ENCODE measurements at places on chromosomes 1 and 21. TPM values are rescaled to one million over a fixed set of nuclear protein-coding genes. Genes with fewer than 3 reads are reported as not detected.
A peak's percentile ranks its signal among the peaks of the same experiment; 100 is the strongest.

IFFO2 gene
- total RNA-seq, result 23.1 TPM

DNA sequence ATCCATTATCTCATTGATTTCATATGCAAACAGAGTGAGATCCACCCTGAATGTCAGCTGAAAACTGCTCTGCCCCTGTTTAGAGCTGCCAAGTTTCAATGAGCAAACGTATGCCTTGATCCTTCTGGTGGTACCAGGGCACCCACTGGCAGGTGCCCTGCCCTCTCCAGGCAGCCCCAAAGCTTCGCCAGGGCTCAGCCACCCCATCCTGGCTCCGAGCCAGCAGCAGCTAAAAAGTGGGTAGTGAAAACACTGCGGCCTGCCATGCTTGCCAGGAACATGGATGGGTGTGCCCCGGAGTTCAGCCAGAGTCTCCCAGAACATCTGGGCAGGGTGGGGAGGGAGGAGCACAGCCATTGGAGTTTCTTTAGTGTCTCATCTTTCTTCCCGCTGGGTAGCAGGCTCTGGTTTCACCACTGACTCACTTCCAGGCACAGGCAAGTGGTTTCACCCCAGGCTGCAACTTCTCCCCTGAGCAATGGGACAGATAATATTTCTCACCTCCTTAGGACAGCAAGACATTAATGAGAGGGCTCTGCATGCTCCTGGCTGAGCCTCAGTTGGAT, 8.1 kb upstream of the LMX1A start:
- no peaks in the 10 kb centered on the region for H3K4me1 ChIP-seq
- no peak overlapping the region for H3K27ac ChIP-seq
- no peak for DNase-seq
- H3K36me3 ChIP-seq, result no peaks in the 10 kb centered on the region
- H3K27me3 ChIP-seq, result no peaks in the 10 kb centered on the region

DNA sequence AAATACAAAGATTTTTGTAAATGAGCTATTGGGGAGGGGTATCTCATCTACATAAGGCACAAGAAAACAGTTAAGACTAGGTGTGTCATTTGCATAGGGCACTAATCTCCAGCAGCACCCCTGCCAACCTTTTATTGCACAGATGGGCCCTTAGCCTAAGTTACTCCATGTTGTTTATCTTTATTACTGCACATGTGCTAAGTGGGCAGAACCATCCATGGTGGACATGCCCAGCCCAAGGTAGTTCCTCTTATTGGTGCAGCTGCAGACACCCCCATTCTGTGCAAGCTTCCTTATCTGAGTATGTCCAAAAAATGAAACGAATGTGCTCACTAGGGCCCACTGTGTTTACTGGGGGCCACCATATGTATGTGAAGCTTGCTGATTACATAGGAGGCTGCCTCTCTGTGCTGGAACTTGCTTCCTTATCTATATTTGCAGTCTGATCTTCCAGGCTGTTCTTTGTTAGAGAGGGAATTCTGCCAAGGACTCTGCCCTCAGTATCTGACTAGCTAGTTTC, 77.3 kb upstream of the NEK7 start:
- DNase-seq, result no peak
- no peaks in the 10 kb centered on the region for H3K36me3 ChIP-seq
- no peaks in the 10 kb centered on the region for H3K4me1 ChIP-seq
- H3K4me3 ChIP-seq, result no peak overlapping the region
- no peak overlapping the region for H3K27ac ChIP-seq
- no peaks in the 10 kb centered on the region for H3K27me3 ChIP-seq

GRCh38 chr1:243422362-243422761, 166.5 kb downstream of the SDCCAG8 start:
- DNase-seq, result no peak
- H3K36me3 ChIP-seq, result no peaks in the 10 kb centered on the region
- no peak overlapping the region for H3K4me3 ChIP-seq
- H3K27ac ChIP-seq, result no peak overlapping the region

- no peak overlapping the region for H3K27ac ChIP-seq
- peak; percentile 20 for DNase-seq
- no peaks in the 10 kb centered on the region for H3K27me3 ChIP-seq
- no peaks in the 10 kb centered on the region for H3K4me1 ChIP-seq
- no peak overlapping the region for H3K4me3 ChIP-seq
These were observed 19.2 kb downstream of the CRCT1 start for GRCh38 chr1:152533327-152533938.

WDR64 gene
- not detected for total RNA-seq

FNDC10 gene
- total RNA-seq, result 2.3 TPM

GRCh38 chr1:12610305-12610935, 7.6 kb downstream of the DHRS3 start:
- no peaks in the 10 kb centered on the region for H3K27me3 ChIP-seq
- H3K4me3 ChIP-seq, result no peak overlapping the region
- H3K27ac ChIP-seq, result no peak overlapping the region
- DNase-seq, result no peak

CDC20 gene
- 2.3 TPM for total RNA-seq

TIAM1 gene
- total RNA-seq, result 8.8 TPM

NKAIN1 gene
- not detected for total RNA-seq

GRCh38 chr1:95829556-95829955, 595.5 kb downstream of the RWDD3 start:
- peaks cover 7% of the 10 kb centered on the region for H3K4me1 ChIP-seq
- no peak overlapping the region for H3K4me3 ChIP-seq
- H3K27ac ChIP-seq, result no peak overlapping the region
- no peaks in the 10 kb centered on the region for H3K36me3 ChIP-seq

DNA sequence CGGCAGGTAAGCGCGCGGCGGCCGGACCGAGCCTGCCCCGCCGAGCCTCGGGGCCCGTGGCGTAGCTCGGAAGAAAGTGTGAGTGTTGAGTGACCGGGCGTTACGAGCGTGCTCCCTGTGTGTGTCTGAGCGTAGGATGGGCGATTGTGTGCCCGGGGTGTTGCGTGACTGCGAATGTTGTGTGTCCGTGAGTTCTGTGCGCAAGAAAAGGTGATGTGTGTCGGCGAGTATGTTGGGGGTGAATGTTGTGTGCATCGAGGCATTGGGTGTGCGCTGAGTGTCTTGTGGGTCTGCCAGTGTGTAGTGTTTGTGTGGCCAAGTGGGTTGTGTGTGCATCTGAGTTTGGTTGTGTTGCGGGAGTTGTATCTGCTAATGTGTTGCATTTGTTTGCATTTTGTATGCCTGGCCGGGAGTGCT, 398 bp downstream of the PTPRU start:
- H3K27ac ChIP-seq, result peak overlapping the region; percentile 25
- H3K4me1 ChIP-seq, result peaks cover 23% of the 10 kb centered on the region
- no peak for DNase-seq
- peak overlapping the region; percentile 37 for H3K4me3 ChIP-seq

DNA sequence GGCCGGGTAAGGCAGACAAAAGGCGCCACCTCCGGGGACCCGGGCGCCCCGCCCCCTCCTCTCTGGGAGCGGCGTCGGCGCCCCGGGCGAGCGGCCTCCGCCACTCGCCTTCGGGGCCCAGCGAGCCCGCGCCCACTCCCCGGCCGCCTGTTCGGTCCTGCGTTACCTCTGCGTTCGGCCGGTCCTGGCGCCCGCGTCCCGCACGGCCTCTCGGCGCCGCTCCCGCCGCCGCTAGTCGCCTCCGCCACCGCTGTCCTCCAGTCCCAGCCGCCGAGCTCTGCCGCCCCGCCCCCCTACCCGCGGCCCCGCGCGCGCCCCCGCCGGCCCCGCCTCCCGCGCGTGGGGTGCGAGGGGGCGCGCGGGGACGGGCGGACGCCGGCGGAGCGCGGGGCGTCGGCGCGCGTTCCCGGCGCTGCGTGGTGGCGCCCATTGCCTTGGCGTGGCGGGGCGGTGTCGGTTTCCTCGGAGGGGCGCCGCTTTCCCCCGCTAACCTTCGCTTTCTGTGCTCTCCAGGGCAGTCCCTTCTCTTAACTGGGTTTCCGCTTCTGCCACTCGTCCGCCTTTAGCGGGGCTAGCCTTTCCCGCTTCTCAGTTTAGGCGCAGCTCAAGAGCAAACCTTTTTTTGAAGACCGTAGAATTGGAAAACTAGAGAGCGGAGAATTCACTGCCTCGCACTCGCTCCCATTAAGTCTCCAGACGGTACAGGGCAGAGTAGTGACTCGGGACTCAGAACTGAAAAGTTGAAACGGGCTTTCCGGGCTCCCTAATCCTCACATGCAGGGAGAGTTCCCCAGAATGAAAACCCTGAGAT, at the start of gene HP1BP3:
HP1BP3 (minus strand) TSS at position 279 of the 811 bp plus-strand sequence. CDS start 6,867 bp downstream, outside the sequence.
- DNase-seq, result peak; percentile 80
- peak within 1 kb of the TSS; percentile 98 for H3K27ac ChIP-seq
- H3K4me1 ChIP-seq, result peaks cover 25% of the 10 kb centered on the region
- no peaks in the 10 kb centered on the region for H3K36me3 ChIP-seq
- H3K4me3 ChIP-seq, result peak within 1 kb of the TSS; percentile 82
- H3K27me3 ChIP-seq, result no peaks in the 10 kb centered on the region
